Type B pancreatic cell (in vitro differentiated cells): ENCODE measurements at places on chromosomes 7 and 10.

- DNase-seq = peak; percentile 48
Measured at GRCh38 chr10:1609648-1609970, 127.7 kb downstream of the ADARB2 start.

DNA sequence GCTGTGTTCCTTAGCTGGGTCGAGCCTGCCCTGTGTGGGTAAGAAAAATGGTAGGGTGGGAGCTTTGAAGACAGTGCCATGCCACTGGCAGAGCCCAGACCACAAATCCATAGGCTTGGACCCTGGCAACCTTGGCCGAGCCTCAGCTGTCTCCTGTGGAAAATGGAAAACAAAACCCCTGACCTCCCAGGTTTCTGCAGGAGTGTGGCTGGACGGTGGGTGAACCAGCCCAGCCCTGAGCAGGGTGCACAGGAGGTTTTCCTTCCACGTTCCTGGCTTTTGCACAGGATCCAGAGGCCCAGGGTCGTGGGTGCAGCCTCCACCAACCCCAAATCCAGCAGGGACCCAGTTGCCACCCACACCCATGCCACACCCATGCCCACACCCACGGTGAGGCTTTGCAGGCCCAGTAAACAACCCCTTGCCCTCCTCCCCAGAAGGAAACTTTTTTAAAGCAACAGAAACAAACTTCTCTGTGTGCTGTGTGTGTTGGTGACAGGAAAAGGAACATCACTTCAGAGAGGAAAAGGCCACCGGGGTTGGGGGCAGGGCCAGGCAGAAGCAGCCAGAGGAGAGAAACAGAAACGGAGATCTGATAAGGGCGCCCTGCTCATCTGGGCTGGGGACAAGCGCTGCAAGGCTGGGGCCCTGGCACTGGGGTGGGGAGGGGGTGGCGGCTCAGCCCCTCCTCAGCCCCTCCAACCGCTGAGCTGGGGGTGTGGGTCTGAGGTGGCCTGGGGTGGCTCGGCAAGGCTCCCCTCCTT is 20.7 kb upstream of the ZMIZ1 start:
- DNase-seq = no peak

DNA sequence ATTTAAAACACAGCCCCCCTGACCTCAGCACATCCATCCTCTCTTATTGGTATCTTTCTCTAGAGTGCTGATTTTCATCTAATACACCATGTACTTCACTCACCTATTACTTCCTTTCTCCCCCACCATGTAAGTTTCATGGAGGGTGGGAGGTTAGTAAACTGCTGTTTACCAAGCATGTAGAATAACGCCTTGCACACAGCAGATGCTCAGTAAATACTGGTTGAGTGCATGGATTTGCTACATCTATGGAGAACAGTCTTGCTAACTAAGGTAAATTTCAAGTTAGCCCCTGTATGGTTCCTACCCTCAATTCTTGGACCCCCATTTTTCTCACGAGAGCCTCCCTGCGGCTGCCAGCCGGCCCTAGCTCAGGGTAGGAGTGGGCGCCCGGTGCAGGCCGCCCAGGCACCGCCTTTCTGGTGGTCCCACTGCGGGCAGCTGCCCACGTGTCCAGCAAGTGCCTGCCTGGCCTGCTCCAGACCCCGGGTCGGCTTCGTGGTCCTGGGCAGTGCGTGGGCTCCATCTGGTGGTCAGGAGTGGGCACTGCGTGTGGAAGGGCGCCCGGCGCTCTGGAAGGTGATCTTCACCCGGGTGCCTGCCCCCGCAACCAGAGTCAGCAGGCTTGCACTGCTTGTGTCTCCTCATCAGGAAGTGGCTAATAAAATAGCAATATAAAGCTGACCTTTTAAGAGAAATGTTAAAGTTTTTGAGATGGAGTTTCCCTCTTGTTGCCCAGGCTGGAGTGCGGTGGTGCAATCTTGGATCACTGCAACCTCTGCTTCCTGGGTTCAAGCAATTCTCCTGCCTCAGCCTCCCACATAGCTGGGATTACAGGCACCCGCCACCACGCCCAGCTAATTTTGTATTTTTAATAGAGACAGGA is 63.4 kb upstream of the DNAJB6 start:
- no peak for DNase-seq

DNA sequence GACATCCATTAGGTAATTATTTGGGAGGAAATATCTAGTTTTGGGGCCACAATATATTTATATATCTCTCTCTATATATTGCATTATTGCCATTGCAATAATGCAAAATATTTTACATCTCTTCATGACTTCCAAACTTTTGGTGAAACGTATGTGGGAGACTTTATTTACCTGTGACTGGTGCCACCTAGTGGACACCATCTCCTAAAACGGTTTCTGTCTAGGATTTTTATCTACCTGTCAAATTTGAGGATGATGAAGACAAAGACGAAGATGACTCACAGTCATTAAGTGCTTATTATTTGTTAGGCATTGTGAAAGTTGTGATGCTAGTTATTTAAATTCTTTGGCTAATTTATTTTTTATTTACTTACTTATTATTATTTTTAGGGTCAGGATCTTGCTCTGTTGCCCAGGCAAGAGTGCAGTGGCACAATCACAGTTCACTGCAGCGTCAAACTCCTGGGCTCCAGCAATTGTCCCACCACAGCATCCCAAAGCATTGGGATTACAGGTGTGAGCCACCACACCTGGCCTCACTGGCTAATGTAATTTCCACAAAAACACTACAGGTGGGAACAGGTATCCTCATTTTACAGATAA is 18.7 kb upstream of the CBLL1 start:
- DNase-seq = no peak

GRCh38 chr7:17406738-17407137 is 108.3 kb downstream of the AHR start:
- no peak for DNase-seq

DNA sequence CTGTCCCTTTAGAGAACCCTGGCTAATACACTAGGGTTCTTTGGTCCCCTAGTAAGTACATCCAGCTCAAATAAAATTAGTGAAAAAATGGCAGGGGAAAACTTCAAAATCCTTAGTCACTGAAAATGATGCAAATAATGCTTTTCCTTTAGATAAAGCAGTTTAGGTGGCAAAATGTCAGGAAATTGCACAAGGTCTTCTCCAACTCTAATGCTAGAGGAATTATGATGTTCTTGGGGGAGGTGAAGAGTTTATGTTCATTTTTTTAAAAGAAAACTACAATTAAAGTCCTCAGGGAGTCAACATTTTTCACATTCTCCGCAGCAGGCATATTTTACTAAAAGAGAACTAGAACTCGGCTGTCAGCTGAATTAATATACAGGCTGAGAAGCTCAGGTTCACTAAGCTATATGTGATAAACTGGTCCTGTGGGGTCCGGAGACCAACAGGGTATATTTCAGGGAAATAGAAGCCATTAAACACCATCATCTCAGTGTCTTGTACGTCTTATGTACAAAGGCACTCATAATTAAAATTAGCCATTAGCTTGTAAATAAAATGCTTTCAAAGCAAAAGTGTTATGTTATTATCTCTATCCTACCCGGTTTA is 1164.7 kb upstream of the AUTS2 start:
- no peak for DNase-seq

GRCh38 chr7:21243265-21243664 is 184.6 kb upstream of the SP4 start:
- no peak for DNase-seq

DNA sequence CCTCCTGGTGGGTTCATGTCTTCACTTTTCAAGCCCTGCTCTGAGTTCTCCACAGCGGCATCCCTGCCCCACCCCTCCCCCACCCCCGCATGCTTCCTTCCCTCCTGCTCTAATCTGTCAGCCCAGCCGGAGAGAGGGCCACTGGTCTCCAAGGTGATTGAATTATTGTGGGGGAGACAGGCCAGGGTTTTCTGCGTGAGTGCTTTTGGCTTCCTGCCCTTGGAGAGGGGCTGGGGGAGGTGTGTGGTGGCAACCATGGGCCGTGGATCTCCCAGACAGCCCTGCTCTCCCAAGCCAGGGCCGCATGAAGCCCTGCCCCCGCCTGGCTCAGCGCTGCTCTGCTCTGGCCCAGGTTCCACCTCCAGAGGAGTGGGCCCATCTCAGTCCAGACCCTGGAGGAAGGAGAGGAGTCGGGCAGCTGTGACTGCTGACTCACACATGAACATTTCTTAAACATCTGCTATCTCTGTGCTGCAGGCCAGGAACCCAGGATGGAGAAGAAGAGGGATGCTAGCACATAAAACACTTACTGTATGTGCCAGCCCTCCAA is 109.9 kb downstream of the ZMIZ1 start:
- no peak for DNase-seq

- no peak for DNase-seq
Measured at GRCh38 chr7:44894888-44895580, 9.7 kb upstream of the PURB start.

GRCh38 chr7:81433206-81433605 is 336.6 kb downstream of the HGF start:
- DNase-seq = no peak

- no peak for DNase-seq
Measured at GRCh38 chr10:17181751-17182150, 19.7 kb downstream of the TRDMT1 start.

- no peak for DNase-seq
Measured at GRCh38 chr10:12484002-12484918, 134.9 kb downstream of the CAMK1D start.

DNA sequence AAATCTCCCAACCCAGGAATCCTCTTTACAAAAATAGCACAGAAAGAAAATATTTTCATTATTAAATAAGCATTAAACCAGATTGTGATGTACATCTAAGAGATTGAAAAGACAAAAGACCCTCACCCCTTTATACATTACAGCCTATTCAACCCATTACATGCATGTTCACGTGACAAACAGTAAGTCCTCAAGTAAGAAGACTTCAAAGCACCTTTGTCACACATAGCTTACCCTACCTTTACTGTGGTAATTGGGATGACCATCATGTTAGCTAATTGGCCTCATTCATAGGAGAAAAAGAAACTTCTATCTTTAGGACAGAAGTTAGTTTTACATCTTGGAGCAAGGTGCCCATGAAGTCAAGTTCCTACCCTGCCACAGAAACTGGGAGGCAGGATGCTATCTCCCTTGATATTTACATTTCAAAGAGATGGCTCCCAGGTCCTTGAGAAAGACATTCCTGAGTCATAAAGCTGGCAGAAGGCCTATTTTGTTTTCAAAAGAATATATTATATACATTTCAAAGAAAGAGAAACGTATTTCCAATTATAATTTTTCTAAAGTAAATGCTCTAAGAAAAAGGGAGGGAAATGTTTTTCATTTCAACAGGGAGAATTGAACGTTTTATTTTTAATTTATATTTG is 48.1 kb downstream of the GNAI1 start:
- DNase-seq = no peak

- DNase-seq = no peak
Measured at GRCh38 chr7:107304636-107305035, 135.8 kb downstream of the HBP1 start.

DNA sequence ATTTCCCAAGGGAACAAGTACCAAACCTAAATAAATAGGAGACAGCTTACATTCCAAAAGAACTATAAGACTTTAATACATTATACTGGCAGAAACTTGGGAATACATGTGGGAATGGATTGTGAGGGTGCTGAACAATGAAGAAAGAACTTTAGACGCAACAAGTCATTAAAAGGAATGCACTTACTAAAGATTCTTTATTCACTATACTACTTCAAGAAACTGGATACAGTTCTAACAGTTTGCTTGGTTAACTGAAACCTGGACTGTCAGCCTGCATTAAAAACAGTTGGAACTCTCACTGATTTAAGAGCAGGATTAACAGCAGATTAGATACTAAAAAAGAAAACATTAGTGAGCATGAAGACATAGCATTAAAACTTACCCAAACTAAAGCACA is 12.0 kb downstream of the CACUL1 start:
- DNase-seq = no peak

DNA sequence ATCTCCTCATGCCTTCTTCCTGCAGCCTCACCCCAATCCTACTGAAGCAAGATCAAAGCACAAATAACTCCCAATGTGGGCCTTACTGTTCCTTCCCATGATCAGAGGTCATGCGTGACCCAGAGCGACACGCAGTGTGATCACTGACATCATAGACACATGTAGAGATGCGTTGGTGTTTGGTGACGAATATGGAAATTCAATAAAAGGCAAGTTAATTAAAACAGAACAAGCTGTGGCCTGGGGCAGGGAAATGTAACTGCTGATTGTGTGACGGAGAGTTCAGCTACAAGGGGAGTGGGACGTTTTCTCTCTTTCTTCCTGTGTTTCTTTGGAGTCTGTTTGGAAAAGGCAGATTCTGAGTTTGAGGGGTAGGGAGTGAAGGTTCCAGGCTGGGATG is 34.8 kb upstream of the CARD11 start:
- no peak for DNase-seq

GRCh38 chr10:116545122-116545521 is 609 bp upstream of the PNLIP start:
- DNase-seq = no peak

GRCh38 chr10:23198940-23199767 is 7.0 kb downstream of the PTF1A start:
- DNase-seq = no peak

- DNase-seq = no peak
Measured at GRCh38 chr7:50970092-50970491, 187.4 kb upstream of the GRB10 start.

- no peak for DNase-seq
Measured at GRCh38 chr10:63553473-63553872, 32.3 kb downstream of the REEP3 start.

GRCh38 chr7:31633467-31633866 is 53.5 kb upstream of the PPP1R17 start:
- DNase-seq = no peak

DNA sequence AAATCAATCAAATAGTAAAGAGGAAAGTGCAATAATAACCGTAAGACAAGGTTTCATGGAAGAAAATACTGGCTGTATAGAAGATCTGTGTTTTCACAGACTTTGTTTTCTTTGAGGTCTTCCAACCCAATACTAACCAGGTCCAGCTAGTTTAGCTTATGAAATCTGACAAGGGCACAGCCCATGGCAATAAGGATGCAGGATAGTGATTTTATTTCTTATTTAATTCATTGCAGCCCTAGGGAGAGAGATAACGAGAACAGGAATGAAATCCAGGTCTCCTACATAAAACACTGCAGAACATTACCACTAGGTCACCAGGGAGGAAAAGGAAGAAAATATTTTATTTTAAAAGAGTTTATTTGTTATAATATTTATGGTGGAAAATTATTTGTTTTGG is 145.1 kb downstream of the DNAJC1 start:
- DNase-seq = no peak

GRCh38 chr7:87318741-87319140 is 26.7 kb upstream of the CROT start:
- no peak for DNase-seq

DNA sequence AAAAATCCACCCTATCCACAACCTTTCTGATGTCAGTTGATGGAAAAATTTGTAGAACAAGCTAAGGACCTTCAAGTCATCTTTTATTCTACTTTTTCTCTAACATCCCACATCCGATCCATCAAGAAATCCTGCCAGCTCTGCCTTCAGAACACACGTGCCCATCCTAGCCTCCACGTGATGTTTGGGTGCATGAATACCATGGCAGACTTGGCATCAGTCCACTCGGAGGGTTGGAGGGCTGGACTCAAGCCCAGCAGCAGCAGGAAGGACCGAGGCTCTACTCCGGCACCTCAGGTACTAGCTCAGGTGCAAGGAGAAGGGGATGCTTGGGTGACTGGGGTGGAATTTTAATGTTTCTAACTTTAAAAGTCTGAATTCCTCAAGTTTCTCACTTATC is 428.6 kb downstream of the DPP6 start:
- DNase-seq = no peak
